ENCODE measurements at places on chromosomes 2 and 18.

DNA sequence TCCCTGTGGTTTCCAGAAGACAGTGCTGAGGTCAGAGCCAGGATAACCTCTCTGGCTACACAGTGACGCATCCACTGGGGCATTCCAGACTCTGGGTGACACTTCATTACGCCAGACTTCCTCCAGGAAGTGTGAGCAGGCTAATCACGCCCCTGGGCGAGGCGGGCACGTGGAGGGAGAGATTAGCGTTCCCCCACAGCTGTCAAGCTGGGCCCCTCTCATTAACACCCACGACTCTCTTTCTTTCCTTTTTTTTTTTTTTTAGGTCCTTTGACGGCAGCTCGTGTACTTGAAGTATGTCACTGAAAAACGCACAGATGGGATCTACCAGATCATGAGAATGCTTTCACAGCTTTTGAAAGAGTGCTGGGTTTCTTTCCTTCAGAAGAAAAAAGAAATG lies 274.6 kb downstream of the AFF3 start:
- DNase-seq: no peak

DNA sequence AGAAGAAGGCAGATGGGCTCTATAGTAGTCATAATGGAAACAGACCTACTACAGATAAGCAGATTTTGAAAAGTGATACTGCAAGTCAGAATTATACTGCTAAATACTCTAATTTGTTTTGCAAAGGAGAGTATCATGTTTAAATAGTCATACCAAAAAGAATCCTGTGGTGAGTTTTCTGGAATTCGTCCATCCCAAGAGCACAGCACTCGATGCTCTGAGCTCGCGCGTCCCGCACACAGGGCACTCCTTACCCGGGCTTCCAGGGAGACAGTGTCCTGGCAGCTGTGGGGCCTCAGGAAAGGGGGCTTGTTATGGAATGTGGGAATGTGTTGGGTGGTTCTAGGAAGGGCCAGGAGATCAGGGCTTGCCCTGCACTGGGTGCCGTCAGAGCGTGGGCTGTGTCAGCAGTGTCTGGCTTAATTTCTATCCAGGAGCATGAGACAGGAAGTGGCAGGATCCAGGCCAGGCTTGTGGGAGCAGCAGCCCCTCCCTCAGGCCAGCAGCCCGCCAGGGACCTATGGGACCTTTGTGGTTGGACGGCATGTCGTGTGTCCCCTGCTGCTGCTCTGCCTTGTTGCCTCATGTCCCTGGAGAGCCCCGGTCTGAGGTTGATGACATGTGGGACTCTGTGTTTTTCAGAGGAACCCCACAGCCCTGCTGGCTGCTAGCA lies 193.2 kb upstream of the TPO start:
- no peak for DNase-seq

GRCh38 chr2:223219872-223220657 lies 168.1 kb downstream of the KCNE4 start:
- no peak for DNase-seq

- no peak for DNase-seq
Measured at GRCh38 chr2:99072551-99072950, 69.0 kb upstream of the C2orf15 start.

GRCh38 chr2:128154225-128154624 lies 63.2 kb downstream of the UGGT1 start:
- DNase-seq: no peak

DNA sequence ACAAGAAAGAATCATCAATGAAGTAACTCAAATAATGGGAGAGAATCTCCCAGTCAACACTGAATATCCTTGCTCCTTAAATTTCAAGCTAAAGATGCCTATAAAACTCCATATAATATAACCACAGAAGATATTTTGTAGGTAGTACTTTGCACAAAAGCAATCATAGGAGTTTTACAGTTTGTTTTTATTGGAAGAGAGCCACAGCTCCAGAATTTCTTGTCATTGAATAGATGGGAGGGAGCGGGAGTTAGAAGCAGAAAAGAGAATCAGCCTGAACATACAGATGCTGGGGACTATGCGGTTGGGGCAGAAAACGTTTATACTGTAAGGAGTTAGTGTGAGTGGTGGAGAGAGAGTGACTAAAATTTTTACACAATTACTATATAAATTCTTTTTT lies 18.3 kb upstream of the SMAD4 start:
- DNase-seq: no peak

DNA sequence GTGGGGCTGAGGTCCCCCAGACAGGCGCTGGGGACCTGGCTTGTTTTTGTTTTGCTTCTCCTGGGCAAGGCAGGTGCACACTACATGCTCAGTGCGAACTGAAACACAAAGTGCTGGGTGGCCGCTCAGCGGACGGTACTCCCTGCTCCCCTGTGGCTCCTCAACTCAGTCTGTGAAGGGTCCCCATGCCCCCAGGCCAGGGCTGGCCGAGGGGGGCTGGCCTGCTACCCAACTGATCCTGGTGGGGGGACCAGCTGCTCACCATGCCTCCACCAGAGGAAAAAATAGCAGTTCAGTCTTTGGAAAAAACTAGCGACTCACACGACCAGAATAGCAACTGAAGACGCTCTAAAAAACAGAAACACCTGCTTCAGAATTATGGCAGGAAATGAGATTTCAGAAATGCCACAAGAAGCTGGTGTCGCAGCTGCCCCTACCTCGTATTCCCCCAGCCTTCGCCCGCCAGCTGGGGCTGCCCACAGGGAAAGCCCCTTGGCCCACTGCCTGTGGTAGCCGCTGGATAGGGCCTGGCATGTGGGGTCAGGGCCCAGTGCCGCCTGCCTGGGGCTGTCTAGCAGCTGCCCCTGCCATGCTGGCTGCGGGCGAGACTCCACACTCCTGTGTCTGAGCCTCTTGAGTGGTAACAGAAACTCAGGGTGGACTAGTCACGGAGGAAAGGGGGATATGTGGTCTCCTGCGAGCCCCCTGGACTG lies 43.7 kb downstream of the MEX3C start:
- DNase-seq: peak; percentile 40

GRCh38 chr2:96685577-96686459 lies 43.3 kb downstream of the FER1L5 start:
- DNase-seq: no peak

GRCh38 chr2:10824191-10824590 lies 11.6 kb upstream of the PDIA6 start:
- no peak for DNase-seq

GRCh38 chr2:42047488-42048298 lies at the start of gene PKDCC:
Gene PKDCC, plus strand, starts transcription at chr2:42048021. Its CDS starts 179 bp downstream, at chr2:42048200.
- DNase-seq: no peak

DNA sequence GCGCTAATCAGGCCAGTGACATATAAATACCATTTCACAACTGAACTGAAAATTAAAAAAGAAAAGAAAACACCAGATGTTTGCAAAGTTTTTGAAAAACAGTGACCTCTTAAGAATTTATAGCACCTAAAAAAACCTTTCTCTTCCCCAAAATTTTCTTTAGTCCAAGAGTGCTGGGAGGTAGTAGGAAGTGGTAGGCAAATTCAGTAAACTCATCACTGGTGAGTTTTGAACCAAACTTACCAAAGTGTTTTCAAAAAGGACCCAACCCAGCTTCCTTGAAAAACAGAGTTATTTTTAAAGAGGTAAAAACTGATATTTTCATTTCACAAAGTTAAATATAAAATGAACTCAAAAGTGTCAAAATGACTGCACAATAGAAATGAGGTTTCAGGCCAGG lies 90.4 kb downstream of the TMEM247 start:
- DNase-seq: no peak

- DNase-seq: no peak
Measured at GRCh38 chr18:9421096-9421900, 54.0 kb upstream of the RALBP1 start.

DNA sequence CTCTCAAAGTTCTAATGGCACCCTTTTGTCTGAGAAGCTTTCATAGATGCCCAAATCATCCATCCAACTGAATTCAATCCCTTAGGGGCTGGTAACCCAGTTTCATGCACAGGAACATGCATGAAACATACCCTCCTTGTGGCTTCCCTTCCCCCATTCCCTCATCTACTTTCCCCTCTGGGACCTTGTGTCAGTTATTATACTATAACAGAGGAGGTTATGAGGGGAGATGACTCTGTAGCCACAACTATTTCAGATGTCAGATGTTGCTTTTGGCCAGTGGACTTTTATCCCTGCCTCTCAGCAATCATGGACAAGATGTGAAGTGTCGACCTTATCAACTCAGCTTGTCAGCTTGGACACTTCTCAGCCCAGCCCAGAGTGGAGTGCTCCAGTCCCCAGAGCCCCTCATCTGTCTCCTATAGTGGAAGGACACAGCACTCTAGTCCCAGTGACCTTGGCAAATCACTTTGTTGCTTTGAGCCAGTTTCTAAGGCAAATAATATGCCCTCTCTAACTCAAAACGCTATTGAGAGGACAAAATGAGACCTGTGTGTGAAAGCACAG lies 8.4 kb downstream of the DHRS9 start:
- DNase-seq: no peak

DNA sequence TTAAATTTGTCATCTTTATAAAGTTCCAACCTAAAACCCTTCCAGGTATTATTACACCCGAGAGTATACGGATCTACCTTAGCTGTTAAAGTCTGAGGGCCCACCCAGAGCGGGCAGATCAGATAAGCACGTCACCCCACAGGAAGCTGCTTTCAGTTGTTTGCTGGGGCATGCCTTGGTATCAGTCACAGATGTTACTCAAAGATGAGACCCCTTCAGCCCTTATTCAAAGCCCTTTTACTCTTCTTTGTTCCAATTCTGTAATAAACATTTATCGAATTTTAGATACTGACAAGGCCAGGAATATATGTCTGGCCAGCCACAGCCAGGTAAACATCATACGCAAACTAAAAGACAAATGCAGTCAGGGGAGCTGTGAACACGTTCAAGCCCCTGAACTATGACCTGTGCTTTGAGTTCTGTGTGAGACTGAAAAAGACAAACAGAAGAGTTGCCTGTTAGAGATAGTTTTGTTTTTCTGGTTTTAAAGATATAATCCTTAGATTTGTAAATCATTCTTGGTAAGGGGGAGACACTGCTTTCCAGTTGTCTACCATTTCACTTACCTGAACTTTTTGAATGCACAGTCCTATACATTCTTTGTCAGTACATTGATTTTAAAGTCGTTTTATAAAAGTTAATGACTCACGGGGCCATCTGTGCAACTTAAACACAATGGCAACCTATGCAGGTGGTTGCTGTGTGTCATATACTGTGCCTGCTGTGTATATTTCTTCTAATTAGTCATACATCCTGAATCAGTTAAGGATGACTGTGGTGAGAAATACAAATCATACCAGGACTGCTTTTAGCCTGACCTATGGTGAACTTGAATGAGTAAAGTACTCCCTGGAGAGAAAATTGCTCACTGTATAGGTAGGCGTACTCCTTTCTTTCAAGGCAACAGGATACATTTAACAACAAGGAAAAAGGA lies 100.5 kb upstream of the ITPRID2 start:
- DNase-seq: peak; percentile 13

DNA sequence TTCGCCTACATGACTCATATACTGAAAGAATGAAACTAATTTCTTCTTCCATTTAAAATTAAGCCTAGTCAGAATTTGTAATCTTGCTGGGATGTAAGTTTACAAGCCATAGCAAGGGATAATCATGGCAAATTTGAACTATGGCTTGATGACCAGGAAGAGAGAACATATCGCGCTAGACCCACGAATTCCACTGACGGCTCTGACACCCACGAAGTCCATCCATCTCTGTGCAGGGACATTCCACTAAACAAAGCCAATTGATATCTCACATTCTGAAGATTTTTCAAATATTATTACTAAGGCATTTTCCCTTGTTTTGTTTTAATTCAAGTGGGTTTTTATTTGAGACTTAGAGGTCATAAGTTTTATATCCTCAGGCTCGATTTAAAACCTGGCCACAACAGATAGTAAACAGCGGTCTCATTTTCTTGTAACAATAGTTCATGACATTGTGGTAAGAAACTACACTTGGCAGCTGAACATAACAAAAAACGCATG lies 113.0 kb downstream of the QPCT start:
- DNase-seq: no peak

- DNase-seq: no peak
Measured at GRCh38 chr2:6008726-6009125, 316.5 kb downstream of the SOX11 start.

DNA sequence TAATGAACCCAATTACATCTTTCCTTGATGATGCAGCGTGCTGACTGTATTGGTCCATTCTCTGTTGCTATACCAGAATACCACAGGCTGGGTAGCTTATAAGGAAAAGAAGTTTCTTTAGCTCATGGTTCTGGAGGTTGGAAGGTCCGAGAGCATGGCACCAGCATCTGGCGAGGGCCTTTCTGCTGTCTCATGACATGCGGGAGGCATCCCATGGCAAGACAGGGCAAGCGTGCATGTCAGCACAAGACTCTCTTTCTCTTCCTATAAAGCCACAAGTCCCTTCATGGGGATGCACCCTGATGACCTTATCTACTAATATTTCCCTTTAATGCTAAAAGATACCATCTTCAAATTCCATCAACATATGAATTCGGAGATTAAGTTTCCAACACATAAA lies 122.8 kb upstream of the FHL2 start:
- no peak for DNase-seq

DNA sequence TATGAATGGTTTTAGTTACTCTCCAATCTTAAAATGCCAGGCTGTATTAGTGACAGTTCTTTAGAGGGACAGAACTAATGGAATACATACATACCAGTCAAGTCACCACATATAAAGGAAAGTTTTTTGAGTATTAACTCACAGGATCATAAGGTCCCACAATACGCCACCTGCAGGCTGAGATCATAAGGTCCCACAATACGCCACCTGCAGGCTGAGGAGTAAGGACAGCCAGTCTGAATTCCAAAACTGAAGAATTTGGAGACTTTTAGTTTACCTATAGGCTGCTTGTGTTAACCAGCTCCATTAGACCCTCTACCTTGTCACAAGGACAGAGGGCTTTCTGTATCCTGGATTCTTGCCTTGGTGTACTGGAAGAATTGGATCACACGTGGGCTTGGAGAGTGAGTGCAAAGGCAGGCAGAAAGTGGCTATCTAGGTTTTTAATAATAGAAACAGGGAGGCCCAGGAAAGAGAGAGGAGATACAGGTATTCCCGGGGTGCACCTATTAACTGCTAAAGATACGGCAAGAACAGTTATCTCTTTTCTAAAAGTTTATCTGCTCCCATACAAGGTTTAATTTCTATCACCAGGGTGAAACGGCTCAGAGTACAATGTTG lies 234.9 kb upstream of the CYRIA start:
- DNase-seq: no peak

GRCh38 chr2:25697559-25698341 lies 24.4 kb upstream of the DTNB start:
- no peak for DNase-seq

Measured in T-cell (primary cell).